Bone marrow (tissue), 2 donors: ENCODE measurements at places on chromosomes 6 and 20.
A peak's percentile ranks its signal among the peaks of the same experiment; 100 is the strongest.

GRCh38 chr6:99019381-99019780 lies 71.6 kb upstream of the FBXL4 start:
- no peak for DNase-seq

GRCh38 chr6:134063966-134064445 lies 11.6 kb upstream of the SLC2A12 start:
- DNase-seq = peak; percentile 68

- DNase-seq = no peak
Measured at GRCh38 chr6:159461998-159462397, 231.0 kb downstream of the SOD2 start.

GRCh38 chr6:2746557-2747061 lies 4.1 kb downstream of the MYLK4 start:
- DNase-seq = no peak

- no peak for DNase-seq
Measured at GRCh38 chr6:133804265-133804664, 84.6 kb upstream of the TCF21 start.

- DNase-seq = no peak
Measured at GRCh38 chr6:72132851-72133250, 246.5 kb downstream of the RIMS1 start.

DNA sequence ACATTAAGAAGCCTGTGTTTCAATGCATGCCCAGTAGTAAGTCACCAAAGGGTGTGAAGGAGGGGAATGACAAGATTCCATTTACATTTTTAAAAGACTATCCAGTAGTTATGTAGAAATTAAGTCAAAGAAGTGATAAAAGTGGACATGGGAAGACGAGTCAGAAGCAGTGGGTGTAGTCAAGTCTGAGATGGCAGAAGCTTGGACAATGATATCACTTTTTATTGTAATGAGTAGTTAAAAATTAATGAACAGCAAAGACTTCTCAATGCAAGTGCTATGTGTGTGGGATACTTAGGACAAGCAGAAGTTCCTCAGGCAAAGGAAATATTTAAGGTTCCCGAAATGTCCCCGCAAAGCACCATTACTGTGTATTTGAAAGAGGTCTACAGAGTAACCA lies 156.0 kb downstream of the DST start:
- no peak for DNase-seq

GRCh38 chr6:44667668-44668390 lies 280.3 kb downstream of the CDC5L start:
- no peak for DNase-seq

DNA sequence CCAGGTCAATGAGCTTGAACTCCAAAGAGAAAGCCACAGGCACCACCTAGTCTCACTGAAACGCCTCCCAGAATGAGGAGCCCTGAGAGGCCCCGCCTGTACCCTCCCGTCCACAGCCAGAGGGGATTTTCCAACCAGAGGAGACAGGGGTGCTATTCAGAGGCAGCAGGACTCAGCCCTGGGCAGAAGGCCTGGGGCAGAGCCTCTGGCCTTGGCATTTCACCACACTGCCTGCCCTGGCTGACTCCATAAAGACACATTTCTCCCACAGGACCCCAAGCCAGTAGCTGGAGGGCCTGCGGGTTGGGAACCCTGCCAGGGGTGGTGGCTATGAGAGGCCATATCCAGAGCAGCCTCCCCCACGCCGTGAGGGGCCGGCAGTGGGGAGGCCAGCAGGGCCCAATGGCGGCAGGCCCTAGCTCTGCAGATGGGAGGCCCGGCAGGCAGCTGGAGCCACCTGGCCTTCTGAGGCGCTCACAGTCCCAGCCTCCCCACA lies 159.3 kb downstream of the PREX1 start:
- DNase-seq = no peak

GRCh38 chr20:25204550-25205276 lies 9.2 kb downstream of the ENTPD6 start:
- DNase-seq = no peak

GRCh38 chr6:149929422-149929821 lies 6.5 kb upstream of the RAET1G start:
- no peak for DNase-seq

GRCh38 chr6:52551483-52552277 lies 25.2 kb downstream of the TRAM2 start:
- no peak for DNase-seq

DNA sequence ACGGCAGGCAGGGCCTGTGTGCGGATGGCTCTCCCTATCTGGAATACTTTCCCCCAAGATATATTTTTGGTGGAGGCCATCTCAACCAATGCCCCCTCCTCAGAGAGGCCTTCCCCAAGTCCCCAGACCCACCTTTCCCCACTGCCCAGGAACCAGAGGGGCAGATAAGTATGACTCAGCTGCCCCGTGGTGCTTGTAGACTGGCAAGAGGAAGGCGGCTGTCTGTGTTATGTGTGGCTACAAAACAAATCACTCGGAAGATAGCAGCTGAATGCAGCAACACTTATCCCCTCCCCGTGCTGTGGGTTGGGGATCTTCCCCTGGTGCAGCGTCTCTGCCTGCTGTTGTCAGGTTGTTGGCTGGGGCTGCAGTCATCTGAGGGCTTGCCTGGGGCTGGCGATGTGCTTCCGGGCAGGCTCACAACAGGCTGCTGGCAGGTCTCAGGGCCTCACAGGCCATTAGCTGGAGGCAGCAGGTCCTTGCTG lies 7.1 kb downstream of the NPEPL1 start:
- DNase-seq = no peak

- no peak for DNase-seq
Measured at GRCh38 chr20:59322081-59322480, 21.7 kb downstream of the EDN3 start.

- no peak for DNase-seq
Measured at GRCh38 chr6:11404838-11405237, 132.7 kb upstream of the TMEM170B start.

DNA sequence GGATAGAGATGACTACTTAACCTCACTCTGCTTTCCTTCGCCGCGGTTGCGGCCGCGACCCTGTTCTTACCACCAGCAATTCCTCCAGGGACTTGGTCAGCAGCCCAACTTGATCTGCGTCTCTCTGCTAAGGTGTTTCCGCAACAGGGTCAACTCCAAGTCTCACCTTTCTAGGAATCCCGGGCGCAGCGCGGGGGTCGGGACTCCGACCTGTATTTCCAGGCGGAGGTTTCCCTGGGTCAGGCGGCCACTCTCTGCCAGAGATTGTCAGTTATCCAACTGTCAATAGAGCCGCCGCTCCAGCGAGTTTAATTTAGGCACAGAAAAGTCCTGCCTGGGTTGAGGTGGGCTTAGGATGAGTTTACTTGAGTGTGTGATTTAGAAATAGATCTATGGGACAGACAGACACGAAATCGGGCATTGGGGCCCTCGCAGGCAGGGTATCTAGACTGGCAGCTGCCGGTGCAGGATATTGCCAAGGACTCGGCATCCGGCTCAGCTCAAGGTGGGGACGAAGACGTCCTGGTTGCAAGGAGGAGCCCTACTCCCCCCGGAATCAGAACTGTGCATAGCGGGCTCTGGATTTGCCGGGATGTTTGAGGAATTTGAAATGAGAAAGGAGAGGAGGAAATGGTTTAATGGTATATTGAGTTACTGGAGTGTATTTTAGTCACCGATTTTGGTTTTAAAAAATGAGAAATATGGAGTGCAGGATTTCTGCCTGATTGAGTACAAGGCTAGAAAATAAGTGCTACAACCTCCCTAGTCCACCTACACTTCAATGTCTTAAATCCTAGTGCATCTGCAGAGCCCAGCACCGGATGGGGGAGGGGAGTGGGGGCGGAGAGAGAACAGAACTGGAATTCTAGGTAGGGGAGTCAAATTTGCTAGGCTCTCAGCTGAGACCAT lies 23.7 kb downstream of the POM121L2 start:
- no peak for DNase-seq

DNA sequence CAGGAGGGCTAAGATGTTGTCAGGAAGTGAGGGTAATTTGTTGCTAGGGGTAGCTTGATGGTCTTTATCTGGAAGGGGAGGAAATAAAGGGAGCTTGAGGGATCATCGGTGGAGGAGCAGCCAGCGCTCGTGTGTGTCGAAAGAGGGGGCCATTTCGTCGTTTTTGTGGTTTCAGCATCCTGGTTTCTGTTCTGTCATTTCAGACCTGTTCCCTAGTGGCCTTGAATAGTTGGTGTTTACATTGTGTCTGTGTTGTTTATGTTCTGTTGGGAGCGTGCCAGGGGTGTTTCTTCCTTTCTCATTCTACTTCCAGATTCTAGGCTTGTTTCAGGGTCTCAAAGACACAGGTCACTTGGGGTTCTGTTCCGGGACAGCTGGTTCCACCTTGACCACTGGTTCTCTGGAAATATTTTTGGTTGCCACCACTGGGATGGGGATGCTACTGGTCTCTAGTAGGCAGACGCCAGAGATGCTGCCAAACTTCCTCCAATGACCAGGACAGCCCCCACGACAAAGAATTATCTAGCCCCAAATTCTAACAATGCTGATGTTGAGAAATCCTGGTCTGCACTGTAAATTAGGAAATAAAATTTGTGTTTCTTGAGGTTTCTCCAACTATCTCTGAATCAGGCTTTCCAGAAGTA lies 113.9 kb upstream of the NAA20 start:
- peak; percentile 49 for DNase-seq

- DNase-seq = no peak
Measured at GRCh38 chr6:28693033-28693750, 167.5 kb downstream of the GPX5 start.

DNA sequence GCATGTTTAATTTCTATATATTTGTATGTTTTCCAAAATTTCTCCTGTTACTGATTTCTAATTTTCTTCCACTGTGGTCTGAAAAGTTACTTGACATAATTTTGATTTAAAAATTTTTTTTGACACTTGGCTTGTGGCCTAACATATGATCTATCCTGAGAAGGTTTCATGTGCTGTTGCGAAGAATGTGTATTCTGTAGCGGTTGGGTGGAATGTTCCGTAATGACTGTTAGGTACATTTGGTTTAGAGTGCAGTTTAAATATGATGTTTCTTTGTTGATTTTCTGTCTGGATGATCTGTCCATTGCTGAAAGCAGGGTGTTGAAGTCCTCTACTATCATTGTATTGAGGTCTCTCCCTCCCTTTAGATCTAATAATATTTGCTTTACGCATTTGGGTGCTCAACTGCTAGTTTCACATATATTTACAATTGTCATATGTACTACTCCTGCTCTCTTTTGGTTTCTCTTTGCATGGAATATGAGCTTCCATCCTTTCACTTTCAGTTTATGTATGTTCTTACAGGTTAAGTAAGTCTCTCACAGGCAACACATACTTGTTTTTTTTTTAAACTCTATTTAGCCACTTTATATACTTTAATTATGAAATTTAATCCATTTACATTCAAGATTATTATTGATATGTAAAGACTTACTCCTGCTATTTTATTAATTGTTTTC lies 19.5 kb upstream of the EDN1 start:
- no peak for DNase-seq

GRCh38 chr20:14069796-14070195 lies 74.5 kb downstream of the MACROD2 start:
- DNase-seq = no peak

- no peak for DNase-seq
Measured at GRCh38 chr6:156166093-156166492, 611.1 kb upstream of the ARID1B start.

GRCh38 chr6:101613556-101613955 lies 220.0 kb downstream of the GRIK2 start:
- no peak for DNase-seq

DNA sequence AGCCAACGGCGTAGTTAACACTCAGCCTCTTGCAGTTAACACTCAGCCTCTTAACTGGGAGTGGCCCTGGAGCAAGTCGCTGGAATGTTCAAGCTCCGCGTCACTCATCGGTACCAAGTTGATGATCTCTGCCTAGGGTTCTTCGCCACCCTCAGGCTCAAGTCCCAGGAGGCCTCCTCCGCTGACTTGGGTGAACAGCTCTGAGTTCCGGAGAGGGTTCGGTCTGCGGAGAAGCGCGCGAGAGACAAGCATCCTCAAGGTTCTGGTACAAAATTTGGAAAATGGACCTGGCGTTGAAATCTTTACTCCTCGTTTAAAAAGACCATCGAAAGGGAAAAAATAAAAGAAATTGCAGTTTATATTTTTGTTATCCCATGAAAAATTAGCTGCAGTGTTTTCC lies 876 bp upstream of the DSP start:
- DNase-seq = no peak

- DNase-seq = no peak
Measured at GRCh38 chr6:100166956-100167355, 172.9 kb upstream of the MCHR2 start.

DNA sequence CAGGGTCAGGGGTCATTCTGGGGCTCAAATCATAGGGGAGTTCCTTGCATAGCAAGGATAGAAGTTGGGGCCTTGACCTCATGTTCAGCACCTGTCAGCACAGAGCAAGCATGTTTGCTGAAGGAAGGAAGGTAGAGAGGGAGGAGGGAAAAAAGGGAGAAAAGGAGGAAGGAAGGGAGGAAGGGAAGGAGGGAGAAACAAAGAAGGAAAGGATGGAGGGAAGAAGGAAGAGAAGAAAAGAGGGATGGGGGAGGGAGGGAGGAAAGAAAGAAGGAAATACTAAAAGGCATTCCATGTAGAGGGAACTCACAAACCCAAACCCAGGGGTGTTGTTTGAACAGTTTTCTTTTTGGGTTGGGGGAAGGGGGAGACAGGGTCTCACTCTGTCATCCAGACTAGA lies 80.1 kb downstream of the DLGAP4 start:
- no peak for DNase-seq

- DNase-seq = no peak
Measured at GRCh38 chr6:51147756-51148155, 329.1 kb downstream of the TFAP2B start.

DNA sequence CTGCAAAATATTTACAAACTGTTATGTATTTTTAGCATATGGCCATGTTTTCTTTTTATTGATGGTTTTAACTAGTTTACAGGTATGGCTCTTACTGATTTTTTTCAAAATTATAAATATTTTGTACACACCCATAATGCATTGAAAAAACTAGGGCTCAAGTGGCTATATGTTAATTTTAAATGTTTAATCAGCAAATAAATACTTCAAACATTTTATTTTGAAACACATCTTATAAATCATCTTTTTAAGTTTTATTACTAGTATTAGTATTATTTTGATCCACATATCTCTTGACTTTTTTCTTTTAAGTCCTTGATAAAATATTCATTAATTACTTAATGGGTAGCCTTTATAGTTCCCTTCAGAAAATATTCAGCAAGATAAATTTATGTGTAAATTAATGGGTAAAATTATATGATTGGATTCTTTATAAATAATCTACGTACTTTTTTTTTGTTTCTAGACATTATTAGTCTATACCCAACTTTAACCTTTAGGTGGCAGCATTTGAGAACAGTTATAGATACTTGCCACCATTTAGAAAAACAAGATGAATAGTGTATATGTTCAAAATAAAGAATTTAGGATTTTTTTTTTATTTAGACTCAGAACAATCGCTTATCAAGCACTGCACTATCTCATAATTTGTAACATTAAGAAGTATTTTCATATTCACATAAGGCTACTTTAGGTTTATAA lies 241.9 kb downstream of the ADGRB3 start:
- DNase-seq = no peak

- no peak for DNase-seq
Measured at GRCh38 chr6:154891901-154892300, 103.2 kb upstream of the TIAM2 start.
